ENCODE measurements at places on chromosomes 12 and 14.
A peak's percentile ranks its signal among the peaks of the same experiment; 100 is the strongest.

GRCh38 chr12:110901401-110901800, 19.0 kb downstream of the MYL2 start:
- DNase-seq = no peak

DNA sequence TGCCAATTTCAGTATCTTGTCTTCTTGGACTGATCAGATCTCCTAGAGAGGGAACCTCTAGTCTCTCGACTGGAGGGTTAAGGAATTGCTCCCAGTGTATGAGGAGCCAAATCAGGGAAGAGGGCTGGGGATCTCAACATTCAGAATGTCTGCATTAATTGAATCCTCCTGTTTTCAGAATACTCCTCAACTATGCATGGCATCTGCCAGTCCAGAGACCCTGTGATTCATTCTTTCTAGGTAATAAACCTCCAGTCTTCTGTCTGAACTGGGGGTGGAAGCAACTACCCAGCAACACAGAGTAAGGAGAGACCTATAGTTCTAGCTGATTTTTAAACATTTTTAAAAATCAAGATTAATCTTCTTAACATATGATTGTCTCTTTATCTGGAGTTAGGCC, 92.7 kb downstream of the AKAP6 start:
- DNase-seq = no peak

DNA sequence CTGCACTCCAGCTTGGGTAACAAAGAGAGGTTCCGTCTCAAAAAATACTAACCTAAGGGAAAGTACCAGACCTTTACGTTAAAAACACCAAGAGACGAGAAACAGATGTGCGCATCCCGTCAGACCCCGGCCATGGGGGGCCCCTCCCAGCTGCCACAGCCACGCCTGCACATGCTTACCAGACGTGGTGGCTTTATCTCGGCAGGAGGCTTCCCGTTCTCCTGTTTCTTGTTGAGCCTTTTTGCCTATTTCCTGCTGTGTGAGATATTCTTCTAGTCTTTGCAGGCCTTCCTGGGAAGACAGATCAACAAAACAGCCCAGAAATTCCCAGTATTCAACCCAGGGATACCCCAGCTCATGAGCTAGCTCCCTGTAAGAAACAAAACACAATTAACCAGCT, 23.6 kb downstream of the PGAM5 start:
- no peak for DNase-seq

DNA sequence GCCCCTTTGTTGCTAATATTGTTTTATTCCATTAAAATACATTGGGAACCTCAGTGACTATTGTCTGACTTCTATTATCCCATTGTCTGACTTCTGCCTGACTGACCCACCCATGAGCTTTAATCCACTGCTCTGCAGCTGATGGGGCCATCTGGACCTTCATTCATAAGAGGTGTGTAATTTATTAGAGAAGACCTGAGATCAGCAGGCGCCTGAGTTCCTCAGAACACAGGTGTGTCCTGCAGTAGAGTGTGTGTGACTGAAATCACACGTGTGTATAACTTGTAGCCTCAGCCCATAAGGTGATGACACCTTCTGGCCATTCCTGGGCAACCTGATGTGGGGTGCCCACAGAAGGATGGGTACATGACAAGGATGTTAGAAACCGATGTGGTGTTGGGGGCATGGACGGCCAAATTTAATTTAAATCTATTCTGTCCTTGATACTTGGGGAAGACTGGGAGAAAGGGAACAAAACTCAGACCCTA, 821.0 kb downstream of the TMEM121 start:
- DNase-seq = no peak

GRCh38 chr12:80847575-80847974, 90.2 kb downstream of the LIN7A start:
- DNase-seq = peak; percentile 51

DNA sequence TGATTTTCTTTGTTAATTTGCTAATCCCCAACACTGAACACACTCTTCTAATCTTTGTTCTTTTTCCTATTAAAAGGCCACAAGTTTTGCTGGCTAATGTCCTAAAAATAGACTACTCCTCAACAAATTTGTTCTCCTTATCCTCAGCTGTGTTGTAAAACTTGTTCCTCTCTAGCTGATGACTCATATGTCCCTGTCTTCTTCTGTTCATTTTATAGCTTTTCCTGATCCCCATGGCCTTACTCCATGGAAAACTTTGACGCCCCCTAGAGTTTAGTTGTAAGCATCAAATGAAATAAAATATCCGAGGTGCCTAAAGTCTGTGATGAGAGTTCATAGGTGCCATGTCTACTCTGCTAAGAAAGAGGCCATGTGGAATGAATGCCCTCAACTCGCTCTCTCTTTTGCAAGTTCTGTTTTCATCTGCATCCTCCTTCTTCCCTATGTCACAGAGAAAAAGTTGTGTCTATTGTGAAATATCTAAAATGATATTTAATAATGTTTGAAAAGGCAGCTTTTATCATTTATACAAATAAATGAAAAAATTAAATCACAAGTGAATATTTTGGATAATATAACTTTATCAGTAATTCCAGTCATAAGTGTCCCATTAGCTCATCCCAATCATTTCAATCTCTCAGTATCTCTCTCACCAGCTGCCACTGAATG, 237.9 kb downstream of the IPO8 start:
- no peak for DNase-seq

DNA sequence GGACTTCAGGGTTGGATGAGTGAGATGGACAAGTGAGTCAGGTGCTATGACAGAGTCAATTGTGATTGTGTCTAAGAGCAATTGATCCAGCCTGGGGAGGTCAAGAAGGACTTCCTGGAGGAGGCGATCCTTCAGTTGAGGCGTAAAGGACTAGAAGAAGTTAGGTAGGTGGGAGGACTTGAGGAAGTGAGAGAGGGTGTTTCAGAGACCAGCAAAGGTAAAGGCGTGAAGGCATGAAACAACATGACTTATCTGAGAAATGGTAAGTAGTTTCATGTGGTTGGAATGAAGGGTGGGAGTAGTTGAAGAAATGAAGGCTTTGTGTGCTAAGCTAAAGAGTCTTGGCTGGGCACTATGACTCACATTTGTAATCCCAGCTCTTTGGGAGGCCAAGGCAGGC, 48.9 kb upstream of the PPP1CC start:
- DNase-seq = no peak

DNA sequence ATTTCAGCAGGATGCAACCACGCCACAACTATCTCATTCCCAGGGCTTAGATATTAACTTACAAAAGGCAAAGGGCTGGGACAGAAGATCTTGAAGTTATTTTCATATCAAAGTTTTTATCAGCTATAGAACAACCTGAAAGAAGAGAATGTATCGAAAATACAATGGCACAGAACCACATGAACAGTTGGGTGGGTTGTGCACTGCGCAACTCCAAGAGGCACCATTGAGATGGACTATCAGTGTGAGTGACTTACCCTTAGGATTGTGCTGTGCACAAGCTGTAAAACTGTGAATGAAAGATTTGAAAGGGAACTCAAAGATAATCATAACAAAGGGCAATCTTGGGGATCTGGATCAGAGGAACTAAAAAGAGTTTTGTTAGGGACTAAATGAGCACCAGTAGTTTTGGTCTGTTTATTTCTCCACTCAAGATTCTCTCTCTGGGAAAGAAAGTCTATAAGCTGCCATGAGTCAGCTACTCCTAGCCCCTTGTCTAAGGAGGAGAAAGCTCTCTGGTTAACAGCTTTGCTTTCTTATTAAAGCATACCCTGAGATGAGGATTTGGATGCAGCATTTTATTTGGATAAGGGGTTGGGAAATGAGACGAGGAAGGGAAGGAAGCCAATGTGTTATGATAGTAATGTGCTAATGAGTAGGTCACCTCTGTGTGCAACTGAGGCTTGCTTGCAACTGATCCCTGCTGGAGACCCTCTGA, 62.2 kb downstream of the TBX5 start:
- peak; percentile 24 for DNase-seq

DNA sequence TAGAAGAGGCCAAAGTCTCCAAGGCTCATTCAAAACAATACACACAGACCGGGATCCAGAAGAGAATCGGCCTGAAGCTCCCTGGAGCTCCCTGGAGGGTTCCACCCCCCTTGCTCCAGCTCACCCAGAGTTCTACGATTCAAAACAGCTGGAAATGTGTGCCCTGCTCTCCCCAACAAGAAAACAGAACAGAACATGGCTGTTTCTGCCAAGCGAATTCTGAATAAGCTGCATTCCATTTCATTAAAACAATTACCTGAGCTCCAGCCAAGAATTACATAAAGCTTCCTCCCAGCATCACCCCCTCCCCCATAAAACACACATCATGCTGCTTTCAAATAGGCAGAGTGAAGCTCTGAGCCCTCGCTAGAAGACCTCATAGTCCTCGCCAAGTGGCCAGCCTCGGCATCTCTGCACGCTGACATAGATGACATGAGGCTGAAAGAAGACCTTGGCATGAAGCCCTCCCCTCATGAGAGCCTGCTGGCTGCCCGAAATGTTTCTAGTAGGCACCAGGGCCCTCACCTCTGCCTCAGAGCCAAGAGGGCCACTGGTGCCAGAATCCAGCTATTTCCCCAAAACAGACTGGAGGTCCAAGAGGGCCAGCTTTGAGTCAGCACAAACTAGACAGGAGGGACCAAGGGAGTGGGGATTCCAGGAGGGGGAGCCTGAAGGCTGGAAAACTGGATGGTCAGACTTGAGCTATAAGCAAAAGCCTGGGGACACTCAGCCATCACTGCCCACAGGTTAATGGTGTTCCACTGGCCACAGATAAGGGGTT, 8.3 kb downstream of the PXN start:
- DNase-seq = no peak

DNA sequence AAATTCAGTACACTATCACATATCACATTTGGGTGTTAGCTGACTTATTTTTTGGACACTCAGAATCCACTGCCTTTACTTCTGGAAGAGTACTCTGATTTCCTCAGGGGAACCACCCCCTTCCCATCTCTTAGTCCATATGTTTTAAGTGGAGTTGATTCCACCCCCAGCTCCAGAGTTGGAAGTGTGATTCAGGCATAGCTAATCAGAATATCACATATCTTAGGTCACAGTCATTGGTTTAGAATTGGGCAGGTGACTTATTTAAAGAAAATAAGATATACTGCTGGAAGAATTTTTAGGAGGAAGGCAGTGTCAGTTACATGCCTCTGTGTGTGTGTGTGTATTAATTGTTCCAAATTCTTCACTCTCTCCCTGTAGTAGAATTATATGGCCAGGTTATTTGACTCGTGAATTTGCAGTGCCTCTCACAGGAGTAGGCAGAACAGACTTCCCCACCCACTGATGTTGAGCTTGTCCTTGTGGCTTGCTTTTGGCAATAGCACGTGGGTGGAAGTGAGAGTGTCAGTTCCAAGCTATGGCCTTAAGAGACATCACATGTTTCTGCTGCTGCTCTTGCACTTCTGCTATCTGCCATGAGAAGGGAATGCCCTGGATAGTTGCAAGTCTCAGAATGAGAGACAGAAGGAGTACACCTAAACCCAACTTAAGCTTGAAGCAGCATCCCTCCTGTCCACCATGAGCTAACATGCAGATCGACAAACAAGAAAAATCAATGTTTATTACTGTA, 6.4 kb upstream of the GAS2L3 start:
- no peak for DNase-seq

DNA sequence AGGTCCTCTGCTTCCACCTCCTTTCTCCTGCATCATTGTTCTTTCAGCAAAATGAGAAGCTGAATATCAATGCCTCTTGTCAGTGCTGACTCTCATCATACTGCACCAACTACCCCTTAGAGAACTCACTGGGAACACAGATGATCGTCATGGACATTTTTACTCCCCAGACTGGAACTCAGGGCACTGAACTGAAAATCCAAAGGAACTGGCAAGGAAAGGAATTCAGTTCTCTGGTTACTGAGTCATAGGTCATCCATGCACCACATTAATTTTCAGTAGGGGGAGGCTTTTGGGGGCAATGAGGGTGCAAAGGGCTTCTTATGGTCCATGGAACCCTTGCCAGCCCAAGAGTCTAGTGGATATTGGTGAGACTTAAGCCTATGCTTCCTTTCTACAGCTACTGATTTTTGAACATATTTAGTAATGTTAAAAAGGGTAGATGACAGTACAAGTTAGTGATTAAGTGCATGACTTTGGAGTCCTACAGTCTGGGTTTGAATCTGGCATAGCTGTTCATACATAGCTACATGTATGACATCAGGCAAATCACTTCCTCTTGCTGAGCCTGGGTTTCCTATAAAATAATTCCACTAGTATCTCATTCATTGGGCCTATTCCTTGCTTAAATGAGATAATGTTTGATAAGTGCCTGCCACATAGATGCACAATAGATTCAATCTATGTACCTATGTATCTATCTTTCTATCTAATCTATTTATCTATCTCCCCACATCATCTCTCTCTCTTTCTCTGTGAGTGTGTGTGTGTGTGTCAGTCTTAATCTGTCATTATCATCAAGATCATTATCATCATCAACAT, 29.2 kb downstream of the BBS10 start:
- DNase-seq = no peak

DNA sequence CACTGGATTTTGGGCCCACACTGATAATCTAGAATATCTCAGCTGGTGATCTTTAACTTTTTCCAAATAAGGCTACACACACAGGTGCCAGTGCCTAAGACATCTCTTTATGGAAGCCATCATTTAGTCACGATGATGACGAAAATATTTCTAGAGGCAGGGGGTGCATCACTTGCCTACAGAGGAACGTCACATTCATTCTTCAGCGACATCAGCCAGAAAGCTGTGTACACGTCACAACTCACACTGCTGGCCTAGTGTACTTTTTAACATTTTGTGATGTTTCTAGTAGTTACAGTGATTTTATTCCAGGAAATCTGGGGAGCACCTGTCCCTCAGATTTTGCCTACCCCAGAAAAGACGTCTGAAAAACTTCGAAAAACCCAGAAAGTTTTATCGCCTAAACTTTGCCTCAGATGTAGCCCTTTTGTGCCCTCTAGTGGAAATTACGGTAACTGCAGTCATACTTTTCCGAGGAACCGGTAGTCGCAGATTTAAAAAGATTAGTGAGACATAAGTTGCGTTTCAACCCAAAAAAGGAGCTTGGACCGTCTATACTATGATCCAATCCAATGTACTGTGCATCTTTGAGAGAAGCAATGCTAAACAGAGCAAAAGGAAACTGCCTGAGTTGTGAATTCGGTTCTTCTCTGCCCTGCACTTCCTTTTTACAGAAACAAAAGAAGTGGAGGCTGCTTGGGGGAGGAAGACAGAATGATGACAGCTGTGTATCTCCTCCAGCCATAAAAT, 64.3 kb upstream of the STON2 start:
- DNase-seq = peak; percentile 99

- DNase-seq = no peak
These were observed 226.2 kb downstream of the NUBPL start for GRCh38 chr14:31787377-31787776.

GRCh38 chr14:51855234-51855633, 5.2 kb upstream of the GNG2 start:
- no peak for DNase-seq

Measured in DMS79 treated with DMSO at 0.1 percent for 48 hours (cell line).